Upper lobe of right lung (tissue), 1 donor: ENCODE measurements at places on chromosomes 2 and 18.

DNA sequence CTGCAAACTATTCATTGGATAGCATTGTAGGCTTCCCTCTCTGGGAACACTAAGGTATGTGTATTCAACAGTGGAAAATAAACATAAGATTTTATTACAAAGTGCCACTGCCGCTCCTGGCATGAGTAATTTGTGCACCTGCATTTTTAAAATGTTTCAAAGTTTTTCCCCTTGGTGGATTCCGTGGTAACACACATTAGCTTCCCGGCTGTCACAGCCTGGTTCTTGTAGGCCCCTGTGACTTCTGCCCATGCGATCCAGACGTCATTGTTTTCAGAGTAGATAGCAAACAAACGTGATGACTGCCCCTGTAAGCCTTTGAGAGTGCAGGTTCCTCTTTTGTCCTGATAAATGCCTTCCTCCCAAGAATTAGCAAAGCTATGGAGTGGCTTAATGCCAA, 421.0 kb downstream of the ZNF521 start:
- no peaks in the 10 kb centered on the region for H3K36me3 ChIP-seq
- no peak overlapping the region for H3K4me3 ChIP-seq
- H3K4me1 ChIP-seq: no peaks in the 10 kb centered on the region
- DNase-seq: no peak
- no peaks in the 10 kb centered on the region for H3K27me3 ChIP-seq

DNA sequence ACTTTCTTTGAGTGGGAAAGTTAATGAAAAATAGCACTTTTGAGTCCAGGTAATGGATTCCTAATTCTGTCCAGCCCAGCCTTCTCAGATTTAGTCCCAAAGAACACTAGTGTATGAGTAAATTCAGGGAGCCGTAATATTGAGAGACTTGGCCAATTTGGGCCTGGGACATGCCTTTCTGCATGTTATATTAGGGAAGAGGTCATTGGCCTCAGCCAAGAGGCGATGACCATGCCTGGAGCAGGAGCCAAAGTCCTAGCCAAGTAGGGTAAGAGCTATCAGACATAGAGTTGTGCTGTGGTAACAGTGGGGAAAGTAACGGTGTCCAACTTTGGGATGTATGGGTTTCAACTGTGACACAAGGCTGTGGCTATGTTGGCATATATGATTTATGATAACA, 336.5 kb upstream of the ZNF804A start:
- no peaks in the 10 kb centered on the region for H3K27me3 ChIP-seq
- no peaks in the 10 kb centered on the region for H3K36me3 ChIP-seq
- no peaks in the 10 kb centered on the region for H3K4me1 ChIP-seq
- H3K27ac ChIP-seq: no peak overlapping the region

DNA sequence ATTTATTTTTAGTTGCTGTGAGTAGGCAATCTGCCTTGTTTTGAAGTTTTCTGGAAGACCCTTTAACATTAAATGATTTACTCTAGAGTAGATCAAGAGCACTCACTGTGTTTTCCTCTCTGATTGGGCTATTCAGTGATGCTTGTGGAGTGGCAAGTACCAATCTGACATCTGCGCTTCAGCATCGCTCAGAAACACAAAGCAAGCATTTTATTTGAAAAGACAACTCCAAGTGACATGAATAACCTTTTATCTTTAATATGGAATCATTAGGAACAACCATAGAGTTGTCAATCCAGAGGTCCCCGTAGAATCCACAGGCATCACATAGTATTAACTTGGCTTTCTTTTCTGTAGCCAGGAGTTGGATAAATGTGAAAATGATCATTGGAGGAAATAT, 114.7 kb downstream of the CPS1 start:
- DNase-seq: no peak
- no peak overlapping the region for H3K27ac ChIP-seq
- H3K4me3 ChIP-seq: no peak overlapping the region
- no peaks in the 10 kb centered on the region for H3K4me1 ChIP-seq

DNA sequence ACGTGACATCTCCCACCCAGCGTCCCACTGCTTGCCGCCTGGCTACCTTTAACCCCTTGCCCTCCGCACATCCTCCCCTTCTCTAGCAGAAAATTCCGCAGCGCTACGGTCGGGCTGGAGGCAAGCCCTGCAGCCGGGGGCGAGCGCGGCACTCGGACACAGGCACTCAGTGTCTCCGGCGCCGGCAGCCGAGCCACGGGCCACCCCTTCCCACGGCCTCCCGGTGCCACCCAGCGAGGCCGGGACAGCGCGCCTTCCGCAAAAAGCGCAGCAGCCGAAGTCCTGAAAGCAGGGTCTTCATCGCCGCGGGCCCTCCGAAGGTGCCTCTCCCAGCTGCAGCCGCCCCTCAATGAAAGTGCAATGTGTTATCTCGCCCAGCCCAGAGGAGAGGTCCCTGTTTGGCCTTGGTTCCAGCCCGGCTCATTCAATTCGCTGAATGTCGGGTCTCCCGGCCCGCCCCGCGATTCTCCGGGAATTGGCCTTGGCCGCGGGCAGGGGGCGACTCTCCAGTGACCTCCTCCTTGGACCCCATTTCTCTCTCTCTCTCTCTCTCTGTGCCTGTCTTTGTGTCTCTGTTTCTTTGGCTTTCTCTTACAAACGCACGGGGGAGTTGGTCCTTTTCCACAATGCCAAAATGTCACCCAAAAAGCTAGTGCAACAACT, 1.1 kb downstream of the DLGAP1 start:
- H3K27ac ChIP-seq: no peak overlapping the region
- peak; percentile 64 for DNase-seq
- H3K4me3 ChIP-seq: peak overlapping the region; percentile 48
- peaks cover 30% of the 10 kb centered on the region for H3K27me3 ChIP-seq
